Myocyte (in vitro differentiated cells): ENCODE measurements at places on chromosomes 4 and X.

DNA sequence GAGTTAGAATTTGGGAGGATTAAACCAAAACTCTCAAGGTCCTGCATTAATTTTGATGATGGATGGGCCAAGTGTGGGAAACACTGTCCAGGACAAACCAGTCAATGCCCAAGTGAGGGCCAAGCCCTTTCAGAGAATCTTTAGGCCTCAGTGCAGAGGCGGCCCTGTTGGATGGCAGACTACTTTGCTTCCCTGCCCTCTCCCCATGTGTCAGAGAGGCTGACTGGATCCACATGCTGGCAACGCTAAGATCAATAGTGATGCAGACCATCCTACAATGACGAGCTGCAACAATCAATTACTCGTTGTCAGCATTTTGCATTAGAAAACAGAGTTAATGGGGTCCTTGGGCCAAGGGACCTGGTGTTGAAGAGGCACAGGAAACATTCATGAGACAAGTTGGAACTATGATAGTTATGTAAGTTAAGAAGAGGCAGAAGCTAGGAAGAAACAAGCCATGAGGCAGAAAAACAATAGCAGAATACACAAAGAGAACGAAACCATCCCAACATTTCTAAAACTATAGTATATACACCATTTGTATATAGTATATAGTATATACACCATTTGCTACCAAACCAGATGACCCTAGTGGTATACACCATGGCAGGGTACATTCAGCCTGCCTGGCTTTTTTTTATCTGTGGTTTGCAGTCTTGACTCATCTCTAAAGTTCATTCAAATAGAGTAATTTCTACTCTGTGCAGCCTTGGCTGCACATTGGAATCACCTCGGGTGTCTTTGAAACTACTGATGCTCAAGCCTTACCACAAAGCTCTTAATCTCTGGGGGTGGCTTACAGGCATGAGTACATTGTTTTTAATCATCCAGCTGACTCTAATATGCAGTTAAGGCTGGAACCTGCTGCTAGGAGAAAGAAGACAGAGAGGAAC lies 147.7 kb upstream of the GYPA start:
- DNase-seq: no peak

GRCh38 chrX:66163849-66164411 lies at the start of gene HEPH:
TSS of gene HEPH (plus strand) at chrX:66164247. CDS start at chrX:66170571, 6,324 bp downstream.
- DNase-seq: peak; percentile 60

- no peak for DNase-seq
Observed at GRCh38 chrX:17465201-17465600, 90.2 kb downstream of the NHS start.

GRCh38 chr4:183098723-183099536 lies at the start of gene WWC2:
TSS of gene WWC2 (plus strand) at chr4:183099257. CDS start at chr4:183099492, 235 bp downstream.
- DNase-seq: peak; percentile 90

GRCh38 chrX:48676106-48676892 lies 7.3 kb upstream of the WAS start:
- peak; percentile 88 for DNase-seq

GRCh38 chrX:153226344-153227185 lies 47.5 kb downstream of the MAGEA1 start:
- no peak for DNase-seq

- peak; percentile 59 for DNase-seq
Observed at GRCh38 chr4:119337010-119337409, 15.1 kb upstream of the FABP2 start.

DNA sequence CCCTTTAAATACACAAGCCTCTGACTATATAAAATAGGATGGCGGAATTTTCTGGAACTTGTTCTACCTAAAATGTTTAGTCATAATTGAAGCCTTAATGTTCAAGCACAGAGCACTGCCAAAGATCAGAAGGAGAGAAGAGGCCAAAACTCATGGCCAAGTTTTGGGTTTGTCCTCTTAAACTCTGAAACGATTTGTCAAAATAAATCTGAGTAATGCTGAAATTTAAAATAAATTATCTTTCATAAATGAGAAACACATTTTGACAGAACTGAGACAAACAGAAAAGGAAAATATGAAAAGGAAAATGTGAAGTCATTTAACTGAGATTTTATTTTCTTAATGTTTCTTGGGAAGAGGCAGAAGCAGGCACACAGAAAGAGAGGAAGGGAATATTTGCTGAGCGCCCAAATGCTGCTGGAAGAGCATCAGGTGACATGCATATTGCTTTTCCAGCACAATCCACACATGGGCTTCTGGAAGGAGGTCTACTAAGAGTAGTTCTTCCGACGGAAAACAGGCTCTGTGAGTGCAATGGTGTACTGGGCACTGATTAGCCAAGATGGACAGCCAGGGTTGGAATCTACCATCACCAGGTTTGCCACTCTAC lies 47.4 kb upstream of the ZNF518B start:
- DNase-seq: no peak

- DNase-seq: no peak
Observed at GRCh38 chr4:113347245-113347644, 297.8 kb downstream of the ANK2 start.

- no peak for DNase-seq
Observed at GRCh38 chr4:80065601-80066000, 7.4 kb downstream of the ANTXR2 start.

GRCh38 chr4:7587433-7588405 lies 153.0 kb upstream of the PSAPL1 start:
- no peak for DNase-seq

DNA sequence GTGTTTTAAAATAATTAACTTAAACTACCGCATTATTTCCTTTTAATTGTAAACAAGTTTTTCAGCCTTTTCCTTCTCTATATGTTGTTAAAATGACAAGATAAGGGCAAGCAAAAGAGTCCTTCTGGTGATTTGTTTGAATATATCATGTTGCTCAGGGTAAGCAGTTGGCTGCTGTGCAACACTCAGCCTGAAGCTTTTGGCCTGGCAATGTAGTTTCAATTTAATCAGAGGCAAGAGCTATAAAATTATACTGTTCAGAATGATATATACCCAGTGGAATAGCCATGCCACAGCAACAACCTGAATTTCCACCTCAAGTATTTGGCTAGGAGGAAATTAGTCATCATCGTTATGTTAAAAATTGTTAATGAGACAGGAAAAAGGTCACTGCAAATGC lies 53.4 kb downstream of the GRXCR1 start:
- no peak for DNase-seq

- no peak for DNase-seq
Observed at GRCh38 chr4:95289028-95289634, 259.6 kb downstream of the UNC5C start.

DNA sequence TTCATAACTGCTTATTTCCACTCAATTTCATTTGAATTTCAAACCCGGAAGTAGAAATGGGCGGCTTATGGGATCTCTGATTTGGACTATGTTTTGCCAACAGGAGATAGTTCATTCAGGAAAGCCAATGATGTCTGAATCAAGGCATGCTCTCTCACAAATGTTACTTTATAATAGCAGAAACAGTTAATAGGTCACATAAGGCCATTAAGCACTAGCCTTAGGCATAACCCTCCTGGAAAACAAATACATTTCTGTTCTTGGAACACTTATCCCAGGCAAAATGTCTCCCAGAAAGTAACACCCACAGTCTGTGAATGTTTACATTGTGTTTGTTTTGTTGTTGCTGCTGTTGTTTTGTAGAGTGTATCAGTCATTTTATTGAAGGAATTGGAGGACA lies 1347.2 kb upstream of the PCDH7 start:
- DNase-seq: no peak

DNA sequence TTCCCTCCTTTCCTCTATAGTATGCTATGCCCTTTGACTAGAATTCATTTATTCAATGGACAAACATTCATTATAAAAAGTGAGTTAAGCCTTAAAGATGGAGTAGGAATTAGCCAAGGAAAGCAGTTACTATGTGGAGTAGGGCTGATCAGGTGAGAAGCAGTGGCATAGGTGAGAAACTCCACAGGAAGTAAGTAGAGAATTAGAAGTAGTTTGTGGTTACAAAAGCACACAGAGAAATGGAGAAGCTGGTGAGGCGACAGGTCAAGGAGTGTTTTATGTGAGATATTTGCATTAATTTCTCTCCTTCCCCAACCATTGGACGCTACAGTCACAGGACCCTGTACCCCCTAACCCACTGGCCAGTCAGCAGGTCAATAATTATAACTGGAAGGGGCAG lies 30.6 kb downstream of the SETD7 start:
- no peak for DNase-seq

DNA sequence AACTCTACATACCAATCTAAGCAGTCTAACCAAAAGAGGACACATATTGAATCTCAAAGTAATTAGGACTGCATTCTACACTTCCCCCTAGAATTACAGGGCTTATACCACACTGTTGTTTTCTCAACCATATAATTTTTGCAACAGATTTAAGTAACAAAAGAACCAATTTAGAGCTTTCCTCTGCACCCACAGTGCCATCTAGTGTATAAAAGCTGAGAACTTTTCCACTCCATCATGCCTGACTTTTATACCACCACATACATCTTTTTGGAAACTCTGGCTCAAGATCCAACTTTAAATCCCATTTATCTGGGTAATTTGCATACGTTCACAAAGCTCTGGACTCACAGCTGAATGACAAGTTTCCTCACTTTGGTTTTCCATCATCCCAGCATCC lies 99.5 kb downstream of the EFHC2 start:
- DNase-seq: peak; percentile 46

DNA sequence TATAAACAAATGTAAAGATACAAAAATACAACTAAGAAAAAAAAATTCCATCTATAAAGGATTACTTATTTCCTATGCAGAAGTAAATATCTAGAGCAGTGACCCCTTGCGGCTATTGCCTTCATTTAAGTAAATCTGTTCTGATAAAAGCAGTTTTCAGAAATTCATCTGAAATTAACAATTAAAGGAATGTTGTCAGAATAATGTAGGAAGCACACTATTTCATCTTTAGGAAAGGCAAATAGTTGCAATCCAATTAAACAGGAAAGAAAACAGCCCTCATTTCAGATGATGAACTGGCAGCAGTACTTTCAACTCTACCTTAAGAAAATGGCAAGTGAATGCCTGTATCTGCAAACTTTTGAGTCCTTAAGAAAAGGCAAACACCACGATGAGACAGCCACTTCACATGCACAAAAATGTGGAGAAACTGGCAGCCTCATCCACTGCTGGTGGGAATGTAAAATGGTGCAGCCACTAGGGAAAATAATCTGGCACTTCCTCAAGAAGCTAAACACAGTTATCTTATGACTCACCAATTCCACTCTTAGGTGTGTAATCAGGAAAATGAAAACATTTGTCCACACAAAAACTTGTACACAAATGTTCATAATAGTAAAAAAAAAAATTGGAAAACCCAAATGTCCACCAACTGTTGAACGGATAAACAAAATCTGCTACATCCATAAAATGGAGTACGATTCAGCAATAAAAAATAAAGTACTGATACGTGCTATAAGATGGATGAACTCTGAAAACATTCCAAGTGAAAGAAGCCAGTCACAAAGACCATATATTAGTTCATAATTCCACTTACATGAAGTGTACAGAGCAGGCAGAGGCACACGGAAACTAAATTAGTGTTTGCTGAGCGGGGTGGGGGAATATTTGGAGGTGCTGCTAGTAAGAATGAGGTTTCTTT lies 2.0 kb upstream of the THAP9 start:
- DNase-seq: peak; percentile 68

GRCh38 chr4:6660430-6660829 lies 19.9 kb downstream of the MRFAP1 start:
- no peak for DNase-seq

DNA sequence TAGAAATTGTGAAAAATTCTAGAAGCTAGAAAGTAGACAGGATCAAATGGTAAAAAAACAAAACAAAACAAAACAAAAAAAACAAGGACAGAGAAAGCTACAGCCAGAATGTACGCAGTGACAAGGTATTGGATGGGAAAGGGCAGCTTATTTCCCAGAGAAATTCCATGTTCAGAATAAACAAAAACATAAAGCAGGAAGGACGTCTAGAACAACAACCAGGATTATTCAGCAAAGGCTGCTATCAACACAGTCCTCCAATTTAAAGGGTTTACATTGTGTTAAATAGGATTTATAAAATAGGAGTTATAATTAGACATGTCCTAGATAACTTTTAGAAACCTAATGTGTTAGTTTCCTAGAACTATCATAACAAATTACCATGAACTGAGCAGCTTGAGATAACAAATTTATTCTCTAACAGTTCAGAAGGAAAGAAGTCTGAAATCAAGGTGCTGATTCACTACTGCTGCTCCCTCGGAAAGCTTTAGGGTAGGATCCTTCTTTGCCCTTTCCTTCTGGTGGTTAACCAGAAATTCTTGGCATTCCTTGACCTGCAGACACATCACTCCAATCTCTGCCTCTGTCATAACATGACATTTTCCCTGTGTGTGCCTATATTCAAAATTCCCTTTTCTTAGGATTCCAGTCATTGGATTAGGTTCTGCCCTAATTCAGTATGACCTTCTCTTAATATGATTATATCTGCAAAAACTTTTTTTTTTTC lies 175.6 kb downstream of the SNCA start:
- DNase-seq: peak; percentile 65

DNA sequence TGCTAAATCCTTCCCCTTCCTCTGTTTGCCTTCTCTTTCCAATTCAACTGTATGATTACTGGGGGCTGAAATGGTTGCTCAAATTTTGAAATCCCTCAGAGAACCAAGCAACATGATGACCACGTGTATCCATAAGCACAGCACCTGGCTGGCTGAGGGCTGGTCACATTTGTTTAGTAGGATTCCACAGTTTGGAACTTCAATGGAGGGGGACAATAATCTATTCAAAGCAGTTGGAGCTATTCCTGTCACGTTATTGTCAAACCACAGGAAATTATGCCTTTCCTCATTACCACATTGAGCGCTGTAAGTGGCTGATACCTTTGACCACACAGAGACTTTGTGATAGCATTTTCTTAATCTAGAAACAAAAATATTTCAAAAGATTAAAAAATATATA lies 7.0 kb downstream of the TMSB4X start:
- peak; percentile 69 for DNase-seq

- DNase-seq: no peak
Observed at GRCh38 chr4:86279293-86279960, 80.4 kb downstream of the MAPK10 start.

DNA sequence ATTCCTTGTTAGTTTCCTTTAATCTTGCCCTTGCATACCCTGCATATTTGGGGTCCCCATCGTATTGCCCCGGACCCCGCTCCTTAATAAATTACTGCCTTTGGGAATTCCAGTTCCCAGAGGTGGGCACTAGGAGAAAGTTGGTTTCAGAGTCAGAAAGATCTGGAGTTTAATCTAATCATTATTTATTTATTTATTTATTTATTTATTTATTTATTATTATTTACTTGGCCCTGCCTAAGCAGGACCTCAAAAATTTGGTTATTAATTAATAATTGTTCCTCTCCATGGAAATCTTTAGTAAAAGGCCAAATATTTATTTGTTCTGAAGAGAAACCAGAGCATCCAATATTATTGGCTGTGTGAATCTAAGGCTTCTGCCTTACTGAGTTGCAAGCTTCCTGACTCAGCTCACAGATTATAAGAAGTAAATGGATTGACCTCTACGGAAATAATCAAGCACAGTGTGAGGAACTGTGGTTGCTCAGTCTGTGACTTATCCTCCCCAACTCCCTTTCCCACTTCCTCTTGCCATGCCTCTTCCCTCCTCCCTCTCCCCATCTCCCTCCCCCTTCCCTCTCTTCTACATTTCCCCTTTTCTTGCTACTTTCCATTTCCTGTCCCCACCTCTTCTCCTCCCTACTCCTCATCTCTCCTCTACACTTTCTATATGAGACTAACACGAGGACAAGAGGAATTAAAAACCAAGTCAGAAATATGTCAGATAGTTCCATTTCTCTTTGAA lies 61.5 kb upstream of the AP1S2 start:
- DNase-seq: no peak
